Right lung (tissue), 10 donors: ENCODE measurements at places on chromosomes 3 and 15. TPM values are rescaled to one million over a fixed set of nuclear protein-coding genes. Genes with fewer than 3 reads are reported as not detected.

Gene DPPA2
- polyA plus RNA-seq: not detected

Gene STRIT1
- 0.28 TPM for polyA plus RNA-seq

GRCh38 chr15:66965201-66965900 lies 100.1 kb upstream of the SMAD3 start:
- no peak for DNase-seq

- no peak for DNase-seq
Measured at GRCh38 chr3:110495201-110495927, 576.3 kb upstream of the NECTIN3 start.

- DNase-seq: no peak
Measured at GRCh38 chr3:168216851-168217250, 121.1 kb upstream of the GOLIM4 start.

- no peak for DNase-seq
Measured at GRCh38 chr15:35427091-35427490, 118.9 kb downstream of the DPH6 start.

DNA sequence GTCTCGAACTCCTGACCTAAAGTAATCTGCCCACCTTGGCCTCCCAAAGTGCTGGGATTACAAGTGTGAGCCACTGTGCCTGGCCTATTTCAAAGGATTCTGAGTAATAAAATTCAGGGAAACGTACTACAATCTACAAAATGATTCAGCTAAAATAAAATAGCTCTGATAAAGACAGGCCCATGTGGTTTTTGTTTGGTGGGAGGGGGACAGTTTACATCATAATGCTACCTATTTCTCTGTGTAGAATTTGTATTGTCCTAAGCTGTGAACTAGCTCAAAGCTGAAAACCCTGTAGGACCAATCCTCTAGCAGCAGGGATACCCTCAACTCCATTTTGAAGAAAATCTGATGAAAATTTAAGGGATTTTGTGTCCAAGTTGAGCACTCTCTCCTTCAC lies 25.8 kb downstream of the CDV3 start:
- no peak for DNase-seq

- no peak for DNase-seq
Measured at GRCh38 chr3:16122155-16122554, 52.3 kb upstream of the GALNT15 start.

DNA sequence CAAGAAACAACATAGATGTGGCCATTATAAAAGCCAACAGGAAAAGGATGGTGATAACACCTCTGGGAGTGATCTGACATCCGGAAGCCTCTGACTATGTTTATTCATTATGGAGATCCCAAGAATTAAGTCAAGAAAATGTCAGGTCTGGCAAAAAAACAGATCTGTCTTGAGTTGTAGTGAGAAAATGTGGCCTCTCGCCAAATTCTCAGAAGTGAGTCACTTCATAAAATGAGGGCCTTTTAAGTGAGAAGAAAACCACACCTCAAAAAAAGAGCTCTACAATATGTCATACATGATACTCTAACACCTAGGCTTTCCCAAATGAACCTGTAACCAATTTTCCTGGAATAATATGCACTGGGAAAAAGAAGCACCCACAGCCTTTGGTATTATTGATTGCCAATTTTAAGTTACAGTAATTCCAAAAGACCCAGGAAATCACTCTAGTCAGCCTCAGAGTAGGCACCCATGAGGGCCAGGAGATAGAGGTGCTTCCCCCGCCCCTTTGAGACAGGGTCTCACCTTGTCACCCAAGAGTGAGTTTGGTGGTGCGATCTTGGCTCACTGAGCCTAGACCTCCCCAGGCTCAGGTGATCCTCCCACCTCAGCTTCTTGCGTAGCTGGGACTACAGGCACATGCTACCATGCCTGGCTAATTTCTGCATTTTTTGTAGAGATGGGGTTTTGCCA lies 38.0 kb downstream of the CCR3 start:
- DNase-seq: no peak

- no peak for DNase-seq
Measured at GRCh38 chr3:168889666-168890065, 773.8 kb downstream of the MECOM start.

- peak; percentile 20 for DNase-seq
Measured at GRCh38 chr3:158103081-158103886, 2.9 kb downstream of the SHOX2 start.

- DNase-seq: no peak
Measured at GRCh38 chr15:87671289-87671688, 585.2 kb downstream of the NTRK3 start.

DNA sequence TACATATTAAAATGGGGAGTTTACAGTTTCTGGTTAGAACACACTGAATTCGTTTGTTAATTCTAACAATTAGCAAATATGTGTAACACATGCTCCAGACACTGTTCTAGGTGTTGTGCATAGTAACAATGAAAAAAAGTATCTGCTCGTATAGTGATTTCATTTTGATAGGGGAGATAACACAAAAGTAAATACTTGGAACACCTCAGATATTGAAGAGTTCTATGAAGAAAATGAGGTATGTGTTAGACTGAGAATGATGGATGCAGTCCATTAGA lies 6.8 kb upstream of the TMF1 start:
- no peak for DNase-seq

DNA sequence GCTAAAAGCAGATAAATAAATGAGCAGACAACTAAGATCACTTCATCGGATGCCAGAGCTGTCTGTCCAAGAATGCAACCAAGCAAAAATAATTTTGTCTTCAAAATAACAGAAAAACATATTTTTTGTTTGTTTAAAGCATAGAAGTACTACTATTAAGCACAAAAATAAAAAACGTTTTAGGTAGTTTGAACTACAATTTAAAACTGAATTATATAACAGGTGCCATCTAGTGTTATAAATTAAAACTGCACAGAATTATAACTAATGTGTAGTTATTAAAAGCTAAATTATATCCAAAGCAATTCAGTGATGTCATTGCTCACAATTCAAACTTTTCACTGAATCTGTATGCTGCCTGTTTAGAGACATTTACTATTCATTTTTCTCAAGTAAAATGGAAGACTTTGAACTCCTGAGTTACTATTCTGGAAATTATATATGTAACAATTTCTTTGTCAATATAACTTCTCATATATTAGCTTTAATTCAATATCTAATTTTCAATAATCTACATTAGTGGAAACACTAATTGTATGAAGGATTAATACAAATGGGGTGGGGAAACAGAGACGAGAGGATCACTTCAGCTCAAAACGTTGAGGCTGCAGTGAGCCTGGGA lies 29.5 kb downstream of the LINS1 start:
- peak; percentile 16 for DNase-seq

- DNase-seq: no peak
Measured at GRCh38 chr3:172536505-172536904, 13.3 kb upstream of the TNFSF10 start.

- no peak for DNase-seq
Measured at GRCh38 chr3:10344147-10344943, 23.4 kb upstream of the SEC13 start.

Gene PLOD2
- 90.6 TPM for polyA plus RNA-seq

GRCh38 chr15:48883699-48884098 lies 5.8 kb downstream of the EID1 start:
- DNase-seq: no peak

Gene ACP3
- polyA plus RNA-seq: 2.6 TPM

DNA sequence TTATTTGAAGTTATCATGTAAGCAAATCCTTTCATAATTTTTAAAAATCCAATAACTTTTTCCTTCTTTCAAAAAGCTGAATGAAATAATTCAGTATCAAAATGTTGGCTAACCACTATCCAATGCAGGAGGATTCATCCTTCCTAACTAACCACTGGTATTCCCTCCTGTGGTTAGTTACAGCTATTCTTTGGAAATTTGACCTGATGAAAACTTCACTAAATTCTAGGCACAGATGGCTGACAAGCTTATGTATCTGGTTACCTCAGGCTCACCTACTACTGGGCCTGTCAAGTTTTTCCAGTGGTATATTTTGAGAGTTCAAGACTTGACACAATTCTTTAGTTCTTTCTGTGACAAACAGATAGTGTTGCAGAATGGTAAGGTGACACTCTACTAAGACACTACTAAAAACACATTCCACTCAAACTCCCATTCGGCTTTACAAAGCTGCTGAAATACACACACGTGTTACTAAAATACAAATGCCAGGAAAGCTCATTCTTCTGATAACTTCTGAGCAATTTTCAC lies 15.8 kb downstream of the NPTN start:
- no peak for DNase-seq

- no peak for DNase-seq
Measured at GRCh38 chr3:149527531-149528339, 53.2 kb downstream of the TM4SF4 start.

Gene SCAMP5
- 28.0 TPM for polyA plus RNA-seq

GRCh38 chr3:122343654-122344053 lies 18.6 kb downstream of the CSTA start:
- no peak for DNase-seq

DNA sequence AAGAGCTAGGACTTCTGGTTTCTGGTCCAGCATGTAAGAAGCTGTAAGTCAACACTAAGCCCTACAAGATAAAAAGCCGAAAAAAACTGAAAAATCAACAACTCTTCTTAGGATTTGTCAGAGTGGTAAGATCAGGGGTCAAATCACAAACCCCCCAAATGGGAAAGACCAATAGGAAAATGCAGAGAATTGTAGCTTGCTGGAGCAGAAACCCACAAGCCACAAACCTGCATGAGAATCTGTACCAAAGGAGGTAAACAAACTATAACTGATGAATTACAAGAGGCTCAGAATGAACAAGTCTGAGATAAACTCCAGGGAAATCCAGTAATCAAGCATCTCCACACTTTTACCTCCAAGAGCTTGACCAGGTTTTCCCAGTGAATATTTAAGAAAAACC lies 36.0 kb downstream of the RFX7 start:
- no peak for DNase-seq

Gene TMEM158
- 3.4 TPM for polyA plus RNA-seq

Gene LEKR1
- 1.4 TPM for polyA plus RNA-seq

Gene C3orf22
- not detected for polyA plus RNA-seq

GRCh38 chr3:123365450-123366143 lies 83.3 kb downstream of the ADCY5 start:
- no peak for DNase-seq

Gene INSYN1
- 22.5 TPM for polyA plus RNA-seq

- no peak for DNase-seq
Measured at GRCh38 chr3:12948891-12949711, 107.7 kb upstream of the RPL32 start.

DNA sequence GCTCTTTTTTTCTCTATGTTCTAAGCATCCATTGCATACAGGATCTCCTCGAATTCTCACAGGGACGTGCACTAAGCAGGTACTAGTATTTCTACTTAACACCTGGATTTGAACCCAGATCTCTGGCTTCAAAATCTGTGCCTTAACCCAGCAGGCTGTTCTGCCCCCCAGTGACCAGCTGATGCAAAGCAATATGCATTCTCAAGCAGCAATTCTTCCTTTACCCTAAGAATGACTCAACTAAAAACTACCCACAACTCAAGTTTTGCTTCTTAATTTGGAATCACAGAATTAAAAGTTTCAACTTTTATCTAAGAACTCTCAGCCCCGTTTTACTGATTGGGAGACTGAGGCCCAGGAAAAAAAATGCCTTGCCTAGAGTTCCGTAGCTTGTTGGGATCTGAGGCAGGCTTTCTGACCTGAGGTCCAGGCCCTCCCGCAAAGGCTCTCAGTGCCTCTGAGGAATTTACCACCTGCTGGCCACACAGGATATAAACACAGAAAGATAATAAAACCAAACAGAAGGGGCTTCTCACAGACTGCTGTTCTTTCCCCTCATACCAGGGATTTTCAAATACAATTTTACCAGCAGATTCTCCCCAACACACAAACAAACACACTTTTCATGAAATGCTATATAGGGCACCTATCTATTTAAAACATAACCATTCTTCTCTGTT lies 115.4 kb upstream of the RAD18 start:
- no peak for DNase-seq

Gene TIMP4
- polyA plus RNA-seq: 0.26 TPM

- DNase-seq: no peak
Measured at GRCh38 chr3:37984596-37984995, 6.0 kb upstream of the VILL start.

Gene EDC3
- 39.9 TPM for polyA plus RNA-seq

Gene GOLGA8R
- polyA plus RNA-seq: 13.7 TPM

- no peak for DNase-seq
Measured at GRCh38 chr3:197420566-197420965, 122.2 kb upstream of the DLG1 start.

DNA sequence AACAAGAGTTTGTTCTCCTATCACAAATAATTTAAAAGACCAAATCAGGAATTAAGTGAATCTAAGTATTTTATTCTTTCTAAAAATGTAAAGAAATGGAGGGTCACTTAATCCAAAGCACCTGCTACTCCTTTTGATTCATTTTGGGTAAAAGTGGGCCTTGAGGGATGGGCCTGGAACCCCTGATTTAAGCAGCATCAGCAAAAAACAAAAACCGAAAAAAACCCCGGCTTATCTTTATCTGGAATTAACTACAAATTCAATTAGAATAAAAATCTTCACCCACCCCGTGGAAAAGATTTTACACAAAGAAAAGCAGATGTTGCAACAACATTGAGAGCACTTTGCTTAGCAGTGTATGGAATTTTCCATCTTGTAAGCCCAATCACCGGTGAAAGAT lies 1018.2 kb downstream of the MCTP2 start:
- DNase-seq: no peak

GRCh38 chr15:95327661-95328060 lies 1002.8 kb upstream of the NR2F2 start:
- DNase-seq: no peak

Gene CNBP
- polyA plus RNA-seq: 412 TPM

- no peak for DNase-seq
Measured at GRCh38 chr3:76369170-76369569, 583.8 kb upstream of the ZNF717 start.

DNA sequence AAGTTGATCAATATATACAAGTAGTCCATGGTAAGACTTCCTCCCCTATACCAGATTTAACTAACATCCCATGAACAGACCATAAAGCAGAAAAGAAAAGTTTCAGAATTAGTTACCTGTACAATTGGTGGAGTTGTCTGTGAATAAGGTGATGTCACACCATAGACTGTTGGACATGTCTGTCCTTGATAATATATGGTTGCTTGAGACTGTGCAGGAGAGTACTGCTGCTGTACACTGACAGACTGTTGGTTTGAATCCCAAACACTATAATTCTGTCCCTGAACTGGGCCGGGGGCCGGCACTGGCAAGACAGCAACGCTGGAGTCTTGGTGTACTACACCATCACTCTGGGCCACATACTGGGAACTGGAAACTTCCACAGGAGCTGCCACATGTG lies 77.2 kb downstream of the NBEAL2 start:
- no peak for DNase-seq
